ENCODE measurements at places on chromosomes 16 and 17.

GRCh38 chr17:6388416-6388815 lies 46.5 kb downstream of the AIPL1 start:
- no peak for DNase-seq

DNA sequence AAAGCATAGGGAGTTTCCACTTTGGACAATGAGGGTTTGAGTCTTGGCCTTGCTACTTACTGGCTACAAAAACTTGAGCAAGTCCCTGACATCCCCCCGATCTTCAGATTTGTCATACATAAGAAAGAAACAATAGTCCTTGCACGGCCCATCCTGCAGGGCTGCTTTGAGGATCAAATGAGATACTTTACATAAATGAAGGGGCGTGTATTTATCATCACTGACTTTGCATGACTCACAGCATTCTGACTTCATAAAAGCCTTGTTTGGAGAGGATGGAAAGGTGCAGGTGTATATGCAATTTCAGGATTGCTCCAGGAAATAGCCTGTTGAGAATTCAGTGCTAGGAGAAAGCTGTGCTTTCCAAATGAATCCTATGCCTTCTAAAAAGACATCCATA lies 465.0 kb upstream of the MAF start:
- no peak for DNase-seq

- no peak for DNase-seq
Measured at GRCh38 chr16:62014319-62014923, 21.8 kb downstream of the CDH8 start.

- no peak for DNase-seq
Measured at GRCh38 chr16:57648125-57648524, 19.7 kb downstream of the ADGRG1 start.

DNA sequence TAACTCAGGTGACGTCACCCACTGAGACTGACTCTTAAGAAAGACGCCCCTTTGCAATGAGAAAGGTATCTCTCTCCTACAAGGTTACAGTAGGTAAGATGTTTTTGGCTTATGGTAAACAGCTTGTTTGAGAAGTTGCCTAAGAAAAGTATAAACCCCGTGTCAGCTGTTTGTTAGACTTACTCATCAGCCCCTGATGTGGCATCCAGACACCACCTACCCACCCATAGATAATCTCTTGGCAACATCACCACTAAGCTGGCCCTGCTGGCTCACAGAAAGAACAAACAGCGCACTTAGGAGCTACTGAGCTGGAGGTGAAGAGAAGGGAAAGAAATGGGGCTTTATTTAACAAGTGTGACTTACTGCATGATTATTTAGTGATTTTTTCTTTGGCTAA lies 121.0 kb downstream of the PARN start:
- DNase-seq: no peak

- DNase-seq: no peak
Measured at GRCh38 chr17:4623249-4623648, 18.2 kb downstream of the ALOX15 start.

GRCh38 chr17:75950855-75951554 lies 10.2 kb upstream of the FBF1 start:
- DNase-seq: no peak

DNA sequence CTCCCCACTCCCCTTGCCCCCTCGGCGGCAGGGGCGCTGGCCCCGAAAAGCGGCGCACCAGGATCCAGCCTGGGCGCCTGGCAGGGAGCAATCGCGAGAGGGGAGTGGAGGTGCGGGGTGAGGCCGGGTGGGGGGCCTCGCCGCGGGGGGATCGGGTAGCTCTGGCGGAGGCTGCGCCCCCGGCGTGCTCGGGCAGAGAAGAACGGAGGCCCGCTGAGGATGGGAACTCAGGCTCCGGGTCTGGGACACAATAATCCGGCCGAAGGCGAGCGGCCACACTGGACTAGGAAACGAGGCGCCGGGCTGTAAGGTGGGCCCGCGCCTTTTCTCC lies 721 bp upstream of the PCGF2 start:
- DNase-seq: no peak

GRCh38 chr16:9816644-9817043 lies 365.6 kb downstream of the GRIN2A start:
- no peak for DNase-seq

GRCh38 chr16:12256921-12257320 lies 280.4 kb downstream of the SNX29 start:
- no peak for DNase-seq

- DNase-seq: no peak
Measured at GRCh38 chr17:78358538-78359320, 1.1 kb downstream of the SOCS3 start.

- no peak for DNase-seq
Measured at GRCh38 chr17:2996810-2997670, 66.4 kb downstream of the OR1D5 start.

- DNase-seq: no peak
Measured at GRCh38 chr17:15973016-15973415, 26.5 kb downstream of the ZSWIM7 start.

GRCh38 chr17:42203354-42203753 lies 9.1 kb upstream of the GHDC start:
- no peak for DNase-seq

DNA sequence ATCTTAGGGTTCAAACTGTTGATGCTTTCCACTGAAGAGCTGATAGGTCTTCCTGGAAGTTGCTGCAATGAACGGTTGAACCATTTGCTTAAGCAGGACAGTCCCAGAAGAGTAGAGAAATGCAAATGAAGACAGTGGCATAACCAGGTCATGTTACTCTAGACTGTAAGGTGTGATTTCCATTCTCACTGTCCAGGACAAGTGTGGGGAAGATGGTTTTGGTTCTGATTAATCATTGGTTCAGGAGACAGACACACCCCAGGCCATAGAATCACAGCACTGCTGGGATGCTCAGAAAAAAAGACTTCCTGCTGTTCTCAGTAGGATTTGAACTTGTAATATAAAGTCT lies 34.8 kb upstream of the XYLT2 start:
- DNase-seq: no peak

- no peak for DNase-seq
Measured at GRCh38 chr17:27463235-27463677, 7.0 kb downstream of the KSR1 start.

GRCh38 chr17:75473246-75473645 lies 16.8 kb downstream of the TMEM94 start:
- DNase-seq: no peak

Data from stimulated activated CD4-positive, alpha-beta T cell treated with anti-CD3 and anti-CD28 coated beads, Interleukin-1b, Interleukin-23, amount 100 ng/mL, for 1 hour (primary cell).